CD4-positive, alpha-beta T cell treated with Interleukin-10 for 1 hour (primary cell): ENCODE measurements at places on chromosomes 1 and 21.

- DNase-seq: no peak
Observed at GRCh38 chr1:214396330-214396729, 115.4 kb downstream of the SMYD2 start.

GRCh38 chr1:184747089-184747955, 7.3 kb downstream of the EDEM3 start:
- DNase-seq: no peak

- DNase-seq: no peak
Observed at GRCh38 chr1:225182716-225183115, 245.1 kb downstream of the LBR start.

- no peak for DNase-seq
Observed at GRCh38 chr1:227372726-227373130, 54.4 kb upstream of the CDC42BPA start.

DNA sequence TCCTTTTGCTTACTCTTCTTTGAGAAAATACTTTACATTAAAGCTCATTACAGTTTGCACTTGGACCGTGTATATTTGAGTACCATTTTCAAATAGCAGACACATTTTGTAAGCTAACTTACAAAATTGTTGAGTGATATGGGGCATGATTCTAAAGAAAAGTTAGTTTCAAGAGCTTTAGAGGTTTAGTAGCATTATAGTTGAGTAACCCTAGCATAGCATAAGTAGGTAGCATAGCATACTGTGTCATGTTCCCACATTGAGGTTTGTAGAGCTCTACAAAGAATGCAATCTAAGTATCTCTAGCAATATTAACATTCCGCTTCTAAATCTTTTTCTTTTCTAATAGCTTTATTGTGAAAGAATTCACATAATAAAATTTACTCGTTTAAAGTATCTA, 92.0 kb downstream of the ITSN1 start:
- DNase-seq: no peak

GRCh38 chr1:207493212-207493611, 2.7 kb upstream of the CR1 start:
- no peak for DNase-seq

DNA sequence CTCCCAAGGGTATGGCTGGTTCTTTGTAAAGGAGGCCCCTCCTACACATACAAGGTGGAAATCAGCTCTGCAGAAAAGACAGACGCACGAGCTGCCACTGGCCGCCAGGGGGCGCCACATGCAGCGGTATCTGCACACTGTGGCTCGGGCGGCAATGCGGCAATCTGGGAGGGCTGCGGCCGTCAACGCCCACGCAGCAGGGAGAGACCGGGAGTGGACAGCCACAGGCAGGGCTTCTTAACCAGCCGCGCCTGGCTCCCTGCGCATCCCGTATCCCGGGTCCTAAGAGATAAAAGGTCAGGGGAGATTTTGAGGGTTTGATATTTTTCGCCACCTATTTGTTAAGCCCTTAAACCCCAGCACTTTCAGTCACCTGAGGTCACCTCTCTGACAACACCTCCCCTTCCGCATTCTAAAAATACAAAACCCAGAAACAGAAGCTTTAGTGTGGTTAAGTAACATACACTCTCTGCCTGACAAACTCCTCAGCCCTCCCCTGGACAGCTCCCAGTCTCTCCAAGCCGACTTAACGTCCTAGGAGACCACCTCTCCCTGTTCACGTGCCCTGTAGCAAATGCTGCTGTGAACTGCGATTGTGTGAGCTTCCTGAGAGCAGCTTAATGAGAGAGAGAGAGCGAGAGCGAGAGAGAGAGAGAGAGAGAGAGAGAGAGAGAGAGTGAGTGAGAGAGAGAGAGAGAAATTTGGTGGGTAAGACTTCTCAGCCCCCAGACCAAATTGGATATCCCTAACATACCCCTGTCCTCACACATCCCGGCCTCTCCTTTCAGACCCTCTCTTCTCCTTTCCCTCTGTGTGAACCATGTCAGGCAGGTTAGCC, 13.5 kb upstream of the KCNA2 start:
- peak; percentile 90 for DNase-seq

GRCh38 chr1:54070171-54070837, 16.9 kb downstream of the TCEANC2 start:
- DNase-seq: peak; percentile 67

- DNase-seq: no peak
Observed at GRCh38 chr1:67383999-67384638, 46.1 kb downstream of the SERBP1 start.

GRCh38 chr1:74679811-74680210, 6.2 kb upstream of the ERICH3 start:
- DNase-seq: no peak

- DNase-seq: no peak
Observed at GRCh38 chr1:15206418-15207030, 40.5 kb upstream of the FHAD1 start.

- no peak for DNase-seq
Observed at GRCh38 chr1:147753081-147753480, 7.3 kb downstream of the GJA5 start.

- peak; percentile 84 for DNase-seq
Observed at GRCh38 chr1:20493839-20494608, 8.0 kb upstream of the CAMK2N1 start.

- no peak for DNase-seq
Observed at GRCh38 chr1:115222616-115223402, 115.2 kb downstream of the NGF start.

DNA sequence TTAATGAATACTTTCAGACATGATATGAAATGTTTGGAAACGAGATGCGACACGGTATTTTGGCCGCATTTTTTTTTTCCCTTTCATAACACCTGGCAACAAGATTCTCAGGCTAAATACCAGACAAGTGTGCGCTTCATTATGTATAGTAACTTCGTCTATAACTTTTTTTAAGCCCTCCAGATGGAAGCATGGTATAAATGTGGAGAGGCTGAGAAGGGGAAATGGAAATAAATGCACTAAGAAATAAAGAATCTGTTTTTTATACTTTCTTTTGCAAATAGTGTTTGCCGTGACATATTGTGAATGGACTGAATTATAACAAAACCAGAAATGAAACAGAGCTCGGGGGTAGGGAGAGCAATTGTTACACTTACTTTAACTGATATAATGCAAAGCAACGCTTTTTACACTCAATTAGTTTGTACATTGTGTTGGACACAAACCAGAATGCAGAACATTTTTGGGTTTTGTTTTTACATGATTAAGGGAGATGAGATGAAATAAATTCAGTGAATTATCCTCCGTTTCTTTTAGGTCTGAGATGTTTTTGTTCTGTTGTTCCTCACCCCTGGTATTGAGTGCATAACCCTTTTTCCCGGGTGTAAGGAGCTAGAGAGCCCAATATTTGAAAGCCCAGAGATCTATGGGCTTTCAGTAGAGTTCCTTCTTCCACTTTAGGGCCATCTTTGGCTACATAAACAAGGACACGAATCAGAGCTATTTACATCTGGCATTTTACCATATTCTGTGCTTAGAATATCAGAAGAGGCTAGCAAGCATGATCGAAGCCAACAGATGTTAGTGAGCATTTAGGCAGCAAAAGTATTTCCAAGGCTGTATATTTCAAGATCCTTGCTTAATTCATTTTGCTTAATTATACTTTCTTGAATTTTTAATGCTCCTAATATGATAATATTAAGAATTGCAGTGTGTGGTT, 478.0 kb downstream of the CAMTA1 start:
- no peak for DNase-seq

GRCh38 chr1:224383218-224383617, 26.5 kb downstream of the CNIH4 start:
- no peak for DNase-seq

DNA sequence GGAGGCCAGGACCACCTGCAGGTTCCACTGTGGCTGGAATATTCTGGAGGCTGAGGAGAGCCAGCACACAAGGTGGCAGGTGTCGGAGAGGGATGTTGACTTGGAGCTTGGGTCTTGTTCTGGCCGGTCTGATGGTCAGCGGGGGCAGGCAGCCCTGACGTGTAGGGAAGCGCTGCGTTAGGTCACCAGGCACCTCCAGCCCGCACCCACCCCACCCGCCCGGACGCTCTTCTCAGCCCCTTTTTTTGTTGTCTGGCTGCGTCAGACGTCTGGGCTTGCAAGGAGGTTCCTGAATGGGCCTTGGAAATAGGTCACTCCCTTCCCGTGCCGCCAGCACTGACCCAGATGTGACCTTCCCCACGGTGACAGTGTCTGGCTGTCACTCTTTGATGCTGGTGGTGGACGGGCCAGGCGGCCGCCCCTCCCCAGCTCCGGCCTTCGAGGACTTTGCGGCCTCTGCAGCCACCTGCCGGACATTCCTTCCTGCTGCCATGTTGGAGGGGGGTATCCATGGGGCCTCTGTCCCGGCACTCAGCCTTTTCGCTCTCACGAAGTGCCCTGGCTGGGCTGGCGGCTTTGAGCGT, 30.1 kb downstream of the SPSB1 start:
- no peak for DNase-seq

GRCh38 chr1:1349256-1350012, at the start of gene DVL1:
TSS of gene DVL1 (minus strand) at chr1:1349418. CDS start at chr1:1349065, 353 bp downstream.
- DNase-seq: peak; percentile 73

DNA sequence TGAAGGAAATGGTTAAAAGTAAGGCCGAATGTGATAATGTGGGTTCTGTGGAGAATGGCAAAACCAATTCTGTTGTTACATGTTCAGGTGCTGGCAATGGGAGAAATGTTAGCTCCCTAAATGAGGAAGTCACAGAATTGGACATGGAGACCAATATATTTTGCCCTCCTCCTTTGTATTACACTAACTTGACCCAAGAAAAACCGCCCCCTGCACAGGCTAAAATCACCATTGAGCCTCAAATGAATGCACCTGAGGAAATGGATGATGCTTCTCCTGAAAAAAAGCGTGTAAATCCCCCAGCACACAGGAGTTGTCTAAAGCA, 932 bp downstream of the MAP10 start:
- DNase-seq: no peak

DNA sequence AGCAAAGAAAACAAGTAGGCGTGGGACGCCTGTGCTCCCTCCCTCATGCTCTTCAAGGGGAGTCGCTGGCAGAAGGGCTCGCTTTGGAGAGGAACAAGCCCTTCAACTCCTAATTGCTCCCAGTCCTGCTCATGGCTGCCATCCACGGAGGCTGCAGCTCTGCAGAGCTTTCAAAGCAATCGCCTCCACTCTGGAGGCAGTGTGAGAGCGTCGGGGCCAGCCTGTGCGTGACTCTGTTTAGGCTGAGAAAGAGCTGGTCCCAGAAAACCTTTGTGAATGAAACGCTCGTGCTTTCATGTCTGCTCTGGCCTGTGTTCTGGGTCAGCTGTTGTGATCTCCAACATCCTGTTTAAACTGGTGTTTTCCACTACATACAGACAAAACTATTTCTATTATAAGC, 23.9 kb upstream of the RUNX1 start:
- DNase-seq: no peak

DNA sequence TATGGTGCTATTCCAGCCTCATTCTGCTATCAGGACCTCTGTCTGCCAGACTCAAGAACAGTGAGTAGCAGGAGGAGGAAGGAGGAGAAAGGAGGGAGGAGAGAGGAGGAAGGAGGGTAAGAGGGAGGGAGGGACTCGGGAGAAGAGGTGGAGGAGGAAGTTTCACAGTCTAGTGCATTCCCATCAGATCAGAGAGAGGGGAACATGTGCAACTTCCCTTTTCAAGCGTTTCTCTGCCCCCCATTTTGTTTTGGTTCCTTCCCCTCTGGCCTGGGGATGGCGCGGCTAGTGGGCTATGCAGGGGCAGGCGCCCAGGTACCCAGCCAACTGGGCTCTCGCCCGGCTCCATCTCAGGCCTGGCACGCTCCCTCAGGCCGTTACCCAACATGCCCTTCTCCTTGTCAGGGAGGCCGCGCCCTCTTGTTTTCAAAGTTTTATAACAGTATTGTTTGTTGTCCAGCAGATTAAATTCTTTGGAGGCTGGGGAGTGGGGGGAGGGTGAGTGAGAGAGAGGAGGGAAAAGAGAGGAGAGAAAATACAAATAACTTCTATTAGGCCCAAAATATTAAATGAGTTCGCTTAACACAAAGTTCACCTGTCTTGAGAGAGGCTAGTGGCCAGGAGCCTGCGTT, 56.0 kb downstream of the CD46 start:
- DNase-seq: no peak

DNA sequence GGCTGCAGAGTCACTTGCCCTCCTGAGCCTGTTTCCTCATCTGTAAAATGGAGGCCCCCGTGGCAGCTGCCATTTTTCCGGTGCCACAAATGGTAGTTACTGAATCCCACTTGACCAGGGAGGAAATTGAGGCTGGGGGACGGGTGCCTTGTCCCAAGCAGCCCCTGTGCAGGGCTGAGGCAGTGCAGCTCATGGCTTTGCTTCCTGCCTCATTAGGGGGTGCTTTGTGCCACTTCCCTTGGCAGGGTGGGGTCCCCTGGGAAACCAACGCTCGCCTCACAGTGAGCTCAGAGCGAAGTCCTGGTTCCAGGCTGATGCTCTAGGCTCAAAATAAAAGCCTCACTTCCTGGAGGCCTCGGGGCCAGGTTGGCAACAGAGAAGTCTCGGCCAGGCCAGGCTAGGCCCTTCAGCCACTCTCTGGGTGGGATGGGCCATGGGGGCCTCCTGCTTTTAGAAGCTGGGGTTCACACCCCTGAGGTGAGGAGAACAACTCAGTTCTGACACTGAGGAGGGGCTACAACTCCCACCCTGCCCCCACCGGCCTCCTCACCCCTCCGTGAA, 6.8 kb downstream of the LAPTM5 start:
- DNase-seq: no peak

DNA sequence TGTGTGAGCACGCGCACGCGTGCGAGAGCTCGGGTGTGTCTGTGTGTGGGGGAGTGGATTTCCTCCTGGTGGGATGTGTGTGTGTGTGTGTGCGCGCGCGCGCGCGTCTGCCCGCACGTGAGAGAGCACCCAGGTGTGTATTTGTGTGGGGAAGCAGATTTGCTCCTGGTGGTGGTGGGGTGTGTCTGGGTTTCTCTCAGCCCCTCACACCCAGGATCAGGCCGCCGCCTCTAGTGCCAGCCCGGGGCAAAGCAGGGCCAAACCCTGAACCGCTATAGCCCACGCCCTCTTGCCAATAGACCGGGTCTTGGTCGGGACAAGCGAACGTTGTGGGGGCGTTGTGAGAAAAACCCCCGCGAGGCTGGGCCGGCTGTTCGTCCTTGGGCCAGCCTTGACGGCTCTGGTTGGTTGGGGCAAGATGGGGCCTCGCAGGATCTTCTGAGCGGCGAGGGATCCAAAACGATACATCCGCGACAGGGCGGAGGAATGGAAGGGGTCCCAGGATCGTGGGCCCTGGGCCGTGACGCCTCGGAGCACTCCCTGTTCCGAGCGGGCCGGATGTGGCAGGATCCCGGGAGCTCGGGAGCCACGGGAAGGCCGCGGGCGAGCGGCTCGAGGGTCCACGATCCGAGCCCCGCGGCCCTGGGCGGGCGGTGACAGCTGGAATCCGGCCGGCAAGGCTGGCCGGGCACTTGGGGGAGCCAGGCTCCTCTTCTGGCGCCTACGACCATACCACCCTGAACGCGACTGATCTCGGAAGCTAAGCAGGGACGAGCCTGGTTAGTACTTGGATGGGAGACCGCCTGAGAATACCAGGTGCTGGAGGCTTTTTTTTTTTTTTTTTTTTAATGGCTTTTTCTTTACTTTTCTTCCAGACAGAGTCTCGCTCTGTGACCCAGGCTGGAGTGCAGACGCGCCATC, 68.2 kb downstream of the RNF187 start:
- peak; percentile 58 for DNase-seq
